ENCODE measurements at places on chromosomes 12 and 14. TPM values are rescaled to one million over a fixed set of nuclear protein-coding genes. Genes with fewer than 3 reads are reported as not detected.

WSCD2 gene
- total RNA-seq, result not detected

GLIPR1L2 gene
- 0.47 TPM for total RNA-seq

PRB2 gene
- total RNA-seq, result not detected

EMP1 gene
- total RNA-seq, result 135 TPM

CLEC2A gene
- total RNA-seq, result not detected

ANKLE2 gene
- 60.3 TPM for total RNA-seq

DIABLO gene
- 75.4 TPM for total RNA-seq

MMP19 gene
- total RNA-seq, result 3.8 TPM

PEBP1 gene
- 285 TPM for total RNA-seq

PTGDR gene
- total RNA-seq, result not detected

RND1 gene
- not detected for total RNA-seq

NOVA1 gene
- not detected for total RNA-seq

RPAP3 gene
- total RNA-seq, result 13.6 TPM

AKAP3 gene
- total RNA-seq, result 1.2 TPM

HAL gene
- total RNA-seq, result 0.08 TPM

FSCB gene
- total RNA-seq, result not detected

CCDC196 gene
- total RNA-seq, result not detected

AQP2 gene
- not detected for total RNA-seq

ANKRD9 gene
- total RNA-seq, result 67.8 TPM

CLSTN3 gene
- total RNA-seq, result 6.4 TPM

CKAP4 gene
- total RNA-seq, result 223 TPM

CKB gene
- 11.9 TPM for total RNA-seq

LRP6 gene
- 7.4 TPM for total RNA-seq

ITPK1 gene
- 58.5 TPM for total RNA-seq

RPL10L gene
- not detected for total RNA-seq

GIT2 gene
- 14.9 TPM for total RNA-seq

ABCD2 gene
- not detected for total RNA-seq

PCK2 gene
- 91.5 TPM for total RNA-seq

C3AR1 gene
- not detected for total RNA-seq

MUCL1 gene
- total RNA-seq, result not detected
